ENCODE measurements at places on chromosomes 5 and 9.

DNA sequence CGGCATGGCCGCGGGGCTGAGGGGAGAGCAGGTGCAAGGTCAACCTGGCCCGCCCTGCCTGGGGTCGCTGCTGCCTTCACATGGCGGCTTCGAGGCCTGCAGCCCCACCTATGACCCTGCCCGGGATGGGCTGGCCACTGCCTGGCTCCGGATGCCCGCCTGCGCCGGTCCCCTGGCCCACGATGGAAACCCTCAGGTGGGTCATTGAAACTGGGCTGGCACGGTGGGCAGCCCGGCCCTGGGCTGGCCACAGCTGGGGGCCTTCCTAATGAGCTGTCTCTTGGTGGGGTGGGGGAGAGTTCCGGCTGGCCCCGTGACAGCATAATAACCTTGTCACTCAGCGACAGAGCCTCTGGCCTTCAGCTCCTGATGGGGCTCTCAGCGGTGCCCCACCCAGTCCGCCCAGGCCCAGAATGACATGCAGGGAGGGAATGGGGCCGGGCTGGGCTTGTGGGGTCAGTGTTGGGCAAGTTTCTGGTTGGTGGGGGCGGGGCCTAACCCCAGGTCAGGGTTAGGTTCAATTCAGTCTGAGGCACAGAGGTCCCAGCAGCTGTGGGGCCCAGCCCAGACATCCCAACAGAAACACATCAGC is at the start of gene CCDC187:
Gene CCDC187, minus strand, starts transcription at position 270 of the 592 bp plus-strand sequence. Its CDS starts 264 bp downstream, at position 6.
- DNase-seq: no peak

DNA sequence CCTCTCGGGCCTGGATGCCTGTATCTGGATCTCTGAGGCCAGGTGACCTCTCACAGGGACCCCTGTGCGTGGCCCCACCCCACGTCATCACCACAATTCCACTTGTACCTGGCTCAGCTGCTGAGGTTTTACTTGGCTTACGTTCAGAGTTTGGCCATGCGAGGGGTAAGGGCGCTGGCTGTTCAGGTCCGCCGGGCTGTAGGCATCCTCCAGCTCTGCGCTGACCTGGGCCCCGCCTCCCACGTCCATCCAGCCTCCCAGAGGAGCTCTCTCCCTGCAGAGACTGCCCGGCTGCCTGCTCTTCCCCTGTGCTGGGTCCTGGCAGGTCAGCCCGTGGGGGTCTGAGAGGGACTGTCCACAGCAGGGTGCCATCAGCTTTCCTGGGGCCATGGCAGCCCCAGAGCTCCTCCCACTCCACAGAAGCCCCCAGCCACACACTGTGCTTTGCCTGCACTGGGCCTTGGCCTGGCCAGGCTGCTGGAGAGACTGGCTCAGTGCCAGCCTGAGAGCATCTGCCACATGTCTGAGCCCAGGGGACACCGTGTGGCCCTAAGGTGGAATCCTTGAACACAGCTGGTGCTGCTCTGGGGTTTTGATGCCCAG is 43.6 kb downstream of the SLC6A3 start:
- no peak for DNase-seq

DNA sequence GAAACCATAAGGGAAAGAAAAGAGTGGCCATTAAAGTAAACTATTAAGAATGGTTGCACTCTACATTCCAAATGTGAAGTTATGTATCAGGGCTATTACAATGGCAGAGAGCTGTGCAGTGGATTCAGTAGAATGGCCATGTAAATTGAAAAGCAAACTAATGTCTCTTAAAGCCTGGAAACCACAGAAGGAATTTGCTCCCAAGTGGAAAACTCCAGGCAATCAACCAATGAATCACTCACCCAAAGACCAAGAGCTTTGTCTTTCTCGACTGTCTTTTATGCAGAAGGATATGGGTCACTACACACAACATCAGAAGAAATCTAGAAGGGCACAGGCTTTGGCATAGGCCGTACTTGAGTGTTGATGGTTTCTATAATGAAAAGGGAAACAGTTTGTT is 114.9 kb downstream of the TLE1 start:
- DNase-seq: peak; percentile 92

DNA sequence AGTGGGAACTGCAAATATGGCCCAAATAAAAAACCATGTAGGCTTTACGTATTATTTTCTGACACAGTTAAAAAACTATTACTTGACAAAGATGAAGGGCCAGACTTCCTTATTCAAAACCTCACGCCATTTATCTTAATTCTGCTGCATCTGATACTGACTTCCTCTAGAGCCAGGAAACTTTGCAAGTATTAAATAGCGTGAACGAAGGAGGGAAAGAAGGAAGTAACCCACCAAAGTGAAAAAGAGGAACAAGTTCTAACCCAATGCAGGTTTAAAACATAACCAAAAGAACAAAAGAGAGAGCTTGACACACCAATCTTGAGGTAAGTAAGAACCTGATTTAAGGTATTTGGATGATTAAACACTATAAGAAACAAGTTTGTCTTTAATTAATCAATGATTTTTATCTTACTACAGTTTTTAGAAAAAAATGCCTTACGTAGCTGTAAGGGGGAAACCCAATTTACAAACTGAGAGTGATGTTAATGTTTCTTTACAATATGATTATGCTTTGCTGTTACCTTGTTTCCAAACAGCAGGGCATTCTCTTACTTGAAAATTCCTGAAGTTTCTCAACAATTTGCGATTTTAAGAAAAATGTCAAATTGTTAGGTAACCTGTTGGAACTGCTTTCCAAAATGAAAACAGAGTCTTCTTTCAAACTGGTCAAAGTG is at the start of gene GAPT:
Gene GAPT, plus strand, starts transcription at position 220 of the 677 bp plus-strand sequence. CDS start 3,102 bp downstream, outside the sequence.
- no peak for DNase-seq

GRCh38 chr9:16715404-16715803 is 155.1 kb downstream of the BNC2 start:
- DNase-seq: peak; percentile 64

DNA sequence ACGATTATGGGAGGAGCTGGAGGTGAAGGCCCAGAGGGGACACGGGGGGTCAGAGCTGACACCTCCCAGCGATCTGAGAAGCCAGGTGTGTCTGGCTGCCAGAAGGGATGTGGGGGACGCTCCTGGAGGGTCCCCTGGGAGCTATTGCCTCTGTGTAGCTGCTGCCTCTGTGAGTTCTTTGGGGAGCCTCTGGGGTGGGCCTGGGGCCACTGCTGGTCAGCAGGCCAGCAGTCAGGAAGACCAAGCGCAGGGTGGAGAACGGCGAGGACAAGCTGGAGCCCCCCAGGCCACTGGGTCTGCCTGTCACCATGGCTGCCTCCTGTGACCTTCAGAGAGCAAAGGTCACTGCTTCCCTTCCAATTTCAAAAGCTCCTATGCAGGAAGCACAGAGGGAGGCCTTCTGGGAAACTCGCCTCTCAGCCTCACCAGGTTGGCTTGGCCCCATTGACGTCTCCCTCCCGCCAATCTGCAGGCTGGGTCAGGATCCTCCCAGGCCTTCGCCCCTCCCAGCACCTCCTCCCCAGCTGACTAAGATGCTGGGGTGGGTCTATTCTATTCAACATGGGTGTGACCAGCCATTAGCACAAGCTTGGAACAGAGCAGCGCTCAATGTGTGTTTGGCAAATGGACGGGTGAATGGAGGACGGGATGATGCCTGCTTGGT is 126.4 kb downstream of the GAPVD1 start:
- DNase-seq: no peak

GRCh38 chr5:59767681-59768151 is 125.8 kb downstream of the PDE4D start:
- no peak for DNase-seq

DNA sequence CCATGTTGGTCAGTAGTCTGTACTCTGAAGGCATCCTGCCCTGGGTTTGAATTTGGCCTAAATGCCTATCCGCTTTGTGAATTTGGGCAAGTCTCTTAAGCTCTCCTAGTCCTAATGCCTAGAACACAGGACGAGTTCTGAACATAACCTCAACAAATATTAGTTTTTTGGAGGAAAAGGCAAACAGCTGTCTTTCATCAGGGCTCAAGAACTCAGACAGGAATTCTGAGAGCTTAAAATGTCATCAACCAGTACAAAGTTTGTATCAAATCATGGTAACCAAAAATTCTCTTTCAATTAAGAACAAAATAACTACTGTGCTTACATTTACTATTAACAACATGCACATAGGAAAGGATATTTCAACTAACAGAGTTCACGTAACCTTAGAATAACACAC is 182.5 kb upstream of the PPP1R2B start:
- no peak for DNase-seq

DNA sequence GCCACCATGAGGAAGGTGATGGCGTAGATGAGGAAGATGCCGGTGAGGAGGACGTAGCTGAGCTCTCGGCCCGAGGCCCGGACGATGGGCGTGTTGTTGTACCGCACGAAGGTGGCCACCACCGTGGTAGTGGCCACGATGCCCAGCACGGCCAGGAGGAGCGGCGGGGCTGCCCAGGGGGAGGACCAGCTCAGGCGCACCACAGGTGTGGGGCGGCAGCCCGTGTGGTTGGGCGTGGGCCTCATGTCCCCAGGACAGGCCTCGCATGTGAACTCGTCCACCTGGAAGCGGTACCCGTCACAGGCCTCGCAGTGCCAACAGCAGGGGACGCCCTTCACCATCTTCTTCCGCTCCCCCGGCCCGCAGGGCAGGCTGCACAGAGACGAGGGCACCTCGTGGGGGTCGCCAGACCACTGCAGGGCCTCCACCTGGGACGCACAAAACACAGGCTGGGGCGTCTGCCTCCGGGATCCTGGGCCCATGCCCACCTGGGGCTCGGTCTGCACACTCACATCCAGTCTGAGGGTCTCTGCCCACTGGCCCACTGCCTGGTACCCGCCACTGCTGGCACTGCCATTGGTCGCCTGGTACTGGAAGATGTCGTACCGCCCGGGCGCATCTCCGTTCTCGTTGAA is 8.7 kb downstream of the GRM6 start:
- no peak for DNase-seq

DNA sequence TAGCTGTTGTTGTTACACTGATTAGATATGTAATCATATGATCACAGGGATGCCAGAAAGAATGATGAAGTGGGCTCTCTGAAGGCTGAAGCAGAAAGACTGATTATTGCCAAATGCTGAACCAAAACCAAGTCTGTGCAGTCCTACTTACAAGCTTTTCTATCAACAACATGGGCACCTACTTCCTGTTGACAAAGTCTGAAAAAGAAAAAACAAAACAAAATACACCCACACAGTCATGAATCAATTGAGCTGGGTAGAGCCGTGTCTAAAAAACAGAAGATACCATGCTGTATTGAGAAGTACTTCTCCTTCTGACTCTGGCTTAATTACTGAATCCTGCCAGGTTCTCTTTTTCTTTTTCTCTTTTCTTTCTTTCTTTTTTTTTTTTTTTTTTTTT is 363.4 kb downstream of the RAB3C start:
- no peak for DNase-seq
